ENCODE measurements at places on chromosomes 4 and X. TPM values are rescaled to one million over a fixed set of nuclear protein-coding genes. Genes with fewer than 3 reads are reported as not detected.

DNA sequence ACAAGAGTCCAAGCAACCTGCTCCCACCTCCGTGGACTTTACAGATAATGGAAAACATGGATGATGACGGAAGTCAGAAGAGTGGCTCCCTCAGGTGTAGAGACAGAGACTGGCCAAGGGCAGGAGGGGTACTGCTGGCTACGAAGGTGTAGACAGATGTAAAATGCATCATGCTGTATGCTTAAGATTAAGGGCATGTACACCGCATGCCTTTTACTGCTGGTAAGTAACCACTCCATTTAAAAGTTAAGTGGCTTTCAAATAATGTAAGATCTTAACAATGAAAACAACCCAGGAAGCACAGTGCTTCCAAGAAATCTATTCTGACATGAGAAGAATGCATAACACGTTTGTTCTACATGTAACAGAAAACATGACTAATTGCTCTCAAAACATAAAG, 76.9 kb upstream of the FAM9B start:
- DNase-seq = no peak
- H3K27me3 ChIP-seq = no peaks in the 10 kb centered on the region
- no peaks in the 10 kb centered on the region for H3K4me1 ChIP-seq
- no peak overlapping the region for H3K27ac ChIP-seq

DNA sequence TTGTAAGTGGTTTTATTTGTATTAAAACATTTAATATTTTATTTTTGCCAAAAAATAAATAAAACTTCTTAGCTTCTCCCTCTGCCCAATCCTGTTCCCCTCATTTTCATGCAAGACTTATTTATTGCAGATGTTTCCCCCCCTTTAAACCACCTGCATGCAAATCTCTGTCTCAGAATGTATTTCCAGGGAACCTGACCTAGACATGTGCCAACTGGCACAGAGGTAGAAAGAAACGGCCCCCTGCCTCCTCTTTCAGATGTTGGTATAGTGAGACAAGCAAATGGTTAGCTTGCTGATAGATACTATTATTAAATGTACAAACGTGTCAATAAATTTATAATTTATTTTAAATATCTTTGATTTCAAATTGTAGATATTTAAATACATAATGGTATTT, 47.1 kb downstream of the KLF3 start:
- no peak for DNase-seq
- peaks cover 14% of the 10 kb centered on the region for H3K4me1 ChIP-seq
- no peak overlapping the region for H3K27ac ChIP-seq
- peaks cover 11% of the 10 kb centered on the region for H3K27me3 ChIP-seq

- H3K4me3 ChIP-seq = no peak overlapping the region
- no peaks in the 10 kb centered on the region for H3K4me1 ChIP-seq
- DNase-seq = no peak
- no peaks in the 10 kb centered on the region for H3K36me3 ChIP-seq
- peaks cover 1% of the 10 kb centered on the region for H3K27me3 ChIP-seq
- no peak overlapping the region for H3K27ac ChIP-seq
These were observed 82.5 kb upstream of the GIMD1 start for GRCh38 chr4:106451091-106451490.

DNA sequence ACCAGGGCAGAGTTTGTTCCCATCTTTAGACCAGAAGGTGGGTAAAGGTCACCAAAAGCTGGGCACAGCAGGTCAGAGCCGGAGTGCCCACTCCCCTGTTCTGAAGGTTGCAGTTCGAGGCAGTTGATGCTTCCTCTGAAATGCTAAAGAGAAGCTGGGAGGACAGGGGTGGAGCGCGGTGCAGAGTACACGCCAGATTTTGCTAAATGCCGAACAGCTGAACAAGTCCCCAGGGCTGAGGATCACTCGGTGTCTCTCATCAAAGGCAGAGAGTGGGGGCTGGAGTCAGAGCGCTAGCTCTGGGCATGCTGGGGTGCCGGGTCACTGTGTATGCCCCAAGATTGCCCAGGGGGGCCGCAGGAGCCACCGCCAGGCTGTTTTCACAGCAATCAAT, 197.0 kb downstream of the BCOR start:
- peaks cover 8% of the 10 kb centered on the region for H3K4me1 ChIP-seq
- H3K36me3 ChIP-seq = no peaks in the 10 kb centered on the region
- no peak overlapping the region for H3K4me3 ChIP-seq
- no peak overlapping the region for H3K27ac ChIP-seq
- no peak for DNase-seq

GRCh38 chr4:150423074-150423473, 158.9 kb upstream of the MAB21L2 start:
- no peaks in the 10 kb centered on the region for H3K36me3 ChIP-seq
- no peak overlapping the region for H3K4me3 ChIP-seq
- no peaks in the 10 kb centered on the region for H3K27me3 ChIP-seq
- no peak for DNase-seq

DNA sequence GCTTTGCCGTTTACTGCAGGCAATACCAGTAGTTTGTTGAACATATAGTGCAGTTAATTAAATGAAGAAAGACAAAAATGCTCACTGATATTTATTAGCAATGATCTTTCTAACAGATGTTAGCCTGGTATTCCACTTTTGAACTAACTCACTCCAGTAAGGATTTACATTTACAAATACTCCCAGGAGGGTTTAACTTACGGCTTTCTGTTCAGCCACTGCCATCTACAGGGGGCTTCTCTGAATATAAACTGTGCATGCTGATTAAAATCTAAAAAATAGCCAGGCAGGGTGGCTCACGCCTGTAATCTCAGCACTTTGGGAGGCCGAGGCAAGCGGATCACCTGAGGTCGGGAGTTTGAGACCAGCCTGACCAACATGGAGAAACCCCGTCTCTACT, 2.2 kb upstream of the SRD5A3 start:
- no peak overlapping the region for H3K4me3 ChIP-seq
- no peak overlapping the region for H3K27ac ChIP-seq
- H3K4me1 ChIP-seq = peaks cover 23% of the 10 kb centered on the region
- no peaks in the 10 kb centered on the region for H3K27me3 ChIP-seq
- no peaks in the 10 kb centered on the region for H3K36me3 ChIP-seq

The PAK3 gene
- total RNA-seq = 0.17 TPM

The ITM2A gene
- 185 TPM for total RNA-seq

The SAGE1 gene
- total RNA-seq = not detected

The CLDN22 gene
- total RNA-seq = not detected

The TREX2 gene
- total RNA-seq = 3.0 TPM

The DSPP gene
- total RNA-seq = not detected

The NXF2B gene
- not detected for total RNA-seq
